ENCODE measurements at places on chromosomes 6 and 20.

- no peak for DNase-seq
These were observed 25.8 kb downstream of the BCAS4 start for GRCh38 chr20:50820515-50821256.

DNA sequence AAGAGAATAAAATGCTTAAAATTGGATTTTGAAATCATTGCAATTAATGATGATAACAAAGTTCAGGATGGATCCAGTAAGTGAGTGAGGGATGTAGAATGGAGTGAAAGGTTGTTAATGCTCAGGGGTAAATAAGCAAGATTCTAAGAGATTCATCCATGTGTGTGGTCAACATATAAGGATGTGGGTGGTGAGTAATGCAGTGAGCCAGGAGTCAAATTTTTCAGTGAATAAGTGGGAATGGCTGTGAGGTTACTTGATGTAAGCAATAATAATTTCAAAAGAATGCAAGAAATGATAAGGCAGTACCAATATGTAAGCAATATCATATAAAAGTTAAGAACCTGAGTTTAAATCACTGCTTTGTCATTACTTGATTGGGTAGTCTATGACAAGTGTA is 207.5 kb upstream of the ADGRB3 start:
- no peak for DNase-seq

DNA sequence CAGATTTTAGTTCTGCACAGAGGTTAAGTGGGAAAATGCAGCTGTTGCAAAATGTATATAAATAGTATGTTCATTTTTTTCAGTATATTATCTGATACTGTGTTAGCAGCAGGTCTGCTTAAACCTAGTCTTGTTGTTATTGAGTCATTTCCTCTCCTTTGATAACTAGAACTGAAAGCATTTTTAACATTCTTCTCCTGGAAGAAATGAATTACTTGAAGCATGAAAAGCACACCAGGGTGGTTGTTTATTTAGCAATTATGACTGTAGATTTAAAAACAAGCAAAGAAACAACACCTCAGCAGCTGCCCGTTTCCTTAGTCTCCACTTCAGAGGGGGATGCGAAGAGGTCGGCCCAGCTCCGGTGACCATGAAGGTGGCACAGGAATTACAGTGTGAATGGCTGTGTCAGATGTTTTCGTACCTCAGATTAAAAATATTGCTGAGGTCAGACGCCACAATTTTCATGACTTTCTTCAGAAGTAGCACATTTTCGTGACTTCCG is 53.5 kb downstream of the GOPC start:
- DNase-seq = no peak

DNA sequence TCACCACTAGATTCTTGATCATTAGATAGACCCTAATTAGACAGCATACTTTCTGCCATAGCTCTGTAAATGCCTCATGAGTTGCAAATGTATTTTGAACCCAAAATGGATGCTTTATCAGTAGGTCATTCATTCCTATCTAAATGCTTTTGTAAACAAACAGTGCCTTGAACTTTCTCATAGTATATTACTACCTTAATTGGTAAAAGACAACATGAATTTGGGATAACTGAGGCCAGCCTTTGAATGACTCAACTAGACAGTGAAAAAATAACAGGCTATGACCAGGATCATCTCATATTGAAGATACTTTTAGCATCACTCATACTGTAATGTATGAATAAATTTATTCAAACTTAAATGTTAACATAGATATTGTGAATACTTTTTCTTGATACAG is 37.0 kb upstream of the PRL start:
- no peak for DNase-seq

DNA sequence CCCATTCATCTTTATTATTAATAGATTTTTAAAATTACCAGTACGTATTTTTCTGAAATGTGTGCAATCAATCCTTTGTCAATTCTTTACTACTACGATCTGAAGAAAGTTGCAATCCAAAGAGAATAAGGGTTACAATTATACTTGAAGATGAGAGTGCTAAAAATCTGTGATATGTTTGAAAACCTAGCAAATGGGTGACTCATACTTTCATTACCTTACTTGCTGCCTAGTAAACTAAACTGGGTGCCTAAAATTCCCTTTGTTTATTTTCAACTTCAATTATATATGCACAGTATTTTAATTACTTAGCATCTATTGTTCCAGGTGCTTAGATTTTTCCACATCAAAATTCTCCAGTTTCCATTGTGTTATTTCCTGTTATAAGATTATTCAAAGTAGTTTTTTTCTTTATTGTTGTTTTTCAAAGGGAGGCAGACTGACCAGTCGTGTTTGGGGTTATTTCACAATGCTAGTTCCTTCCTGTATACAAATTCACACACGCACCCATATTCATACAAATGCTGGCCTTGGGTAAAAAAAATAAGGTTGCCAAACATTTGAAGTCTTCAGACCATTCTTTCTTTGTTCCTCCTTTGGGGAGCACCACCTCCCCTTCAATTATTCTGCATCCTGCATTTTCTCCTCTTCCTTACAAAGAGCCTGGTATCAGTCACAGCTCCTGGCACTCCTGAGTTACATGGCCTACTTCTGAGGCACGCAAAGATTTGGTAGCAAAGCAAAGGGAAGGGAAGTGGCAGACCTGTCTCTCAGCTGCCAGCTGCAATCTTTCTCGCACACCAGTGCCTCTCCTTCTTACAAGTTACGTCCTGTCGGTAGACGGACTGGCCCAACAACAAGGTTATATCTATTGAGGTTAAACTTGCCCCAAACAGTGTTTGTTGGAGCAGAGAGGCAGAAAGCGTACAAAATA is 16.2 kb upstream of the FAM135A start:
- DNase-seq = no peak

DNA sequence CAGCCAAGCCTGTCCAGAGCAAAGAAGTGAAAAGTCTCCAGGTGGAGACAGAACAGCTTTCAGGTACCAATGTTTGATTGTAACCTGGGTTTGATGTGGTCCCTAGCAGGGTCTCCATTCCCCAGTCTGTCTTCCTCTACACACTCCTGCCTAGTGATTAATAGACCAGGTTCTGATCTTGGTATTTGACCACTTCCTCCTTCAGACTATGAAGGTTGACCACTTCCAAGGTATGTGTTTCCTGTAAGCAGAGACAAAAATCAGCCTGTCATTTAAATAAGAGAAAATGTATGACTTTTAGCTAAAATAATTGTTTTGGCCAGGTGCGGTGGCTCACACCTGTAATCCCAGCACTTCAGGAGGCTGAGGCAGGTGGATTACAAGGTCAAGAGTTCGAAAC is 41.8 kb upstream of the TOP1 start:
- no peak for DNase-seq

GRCh38 chr20:20741087-20742045 is 28.9 kb upstream of the RALGAPA2 start:
- DNase-seq = no peak

DNA sequence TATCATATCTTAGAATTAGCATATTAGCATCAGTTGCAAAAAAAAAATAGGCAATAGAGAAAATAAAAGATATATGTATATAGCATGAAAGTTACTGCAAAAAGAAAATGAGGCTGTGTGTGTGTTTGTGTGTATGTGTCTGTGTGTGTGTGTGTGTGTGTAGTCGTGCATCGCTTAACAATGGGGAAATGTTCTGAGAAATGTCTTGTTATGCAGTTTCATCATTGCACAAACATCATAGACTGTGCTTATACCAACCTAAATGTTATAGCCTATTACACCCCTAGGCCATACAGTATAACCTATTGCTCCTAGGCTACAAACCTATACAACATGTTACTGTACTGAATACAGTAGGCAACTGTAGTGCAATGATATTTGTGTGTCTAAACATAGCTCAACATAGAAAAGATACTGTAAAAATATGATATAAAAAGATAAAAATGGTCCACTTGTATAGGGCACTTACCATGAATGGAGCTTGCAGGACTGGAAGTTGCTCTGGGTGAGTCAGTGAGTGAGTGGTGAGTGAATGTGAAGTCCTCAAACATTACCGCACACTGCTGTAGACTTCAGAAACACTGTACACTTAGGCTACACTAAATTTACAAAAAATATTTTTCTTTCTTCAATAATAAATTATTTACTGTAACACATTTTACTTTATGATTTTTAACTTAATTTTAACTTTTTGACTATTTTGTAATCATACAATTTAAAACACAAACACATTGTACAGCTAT is 805.1 kb downstream of the KIF16B start:
- DNase-seq = no peak

DNA sequence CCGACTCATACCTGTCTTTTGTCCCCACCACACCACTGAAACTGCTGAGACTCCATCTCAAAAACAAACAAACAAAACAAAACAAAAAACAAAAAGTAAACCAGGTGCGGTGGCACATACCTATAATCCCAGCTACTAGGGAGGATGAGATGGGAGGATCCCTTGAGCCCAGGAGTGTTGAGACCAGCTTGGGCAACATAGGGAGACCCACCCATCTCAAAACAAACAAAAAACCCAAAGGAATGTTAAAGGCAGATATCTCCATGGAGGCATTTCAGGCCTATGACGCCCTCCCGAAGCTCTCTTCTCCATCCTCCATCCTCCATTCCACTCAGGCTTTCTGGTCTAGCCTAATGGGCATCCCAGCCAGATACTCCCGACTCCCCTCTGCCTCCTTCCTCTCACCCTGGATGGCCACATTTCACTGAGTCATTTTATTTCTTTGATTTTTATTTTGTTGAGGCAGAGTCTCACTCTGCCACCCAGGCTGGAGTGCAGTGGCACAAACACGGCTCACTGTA is 3.2 kb upstream of the SLC4A11 start:
- no peak for DNase-seq

DNA sequence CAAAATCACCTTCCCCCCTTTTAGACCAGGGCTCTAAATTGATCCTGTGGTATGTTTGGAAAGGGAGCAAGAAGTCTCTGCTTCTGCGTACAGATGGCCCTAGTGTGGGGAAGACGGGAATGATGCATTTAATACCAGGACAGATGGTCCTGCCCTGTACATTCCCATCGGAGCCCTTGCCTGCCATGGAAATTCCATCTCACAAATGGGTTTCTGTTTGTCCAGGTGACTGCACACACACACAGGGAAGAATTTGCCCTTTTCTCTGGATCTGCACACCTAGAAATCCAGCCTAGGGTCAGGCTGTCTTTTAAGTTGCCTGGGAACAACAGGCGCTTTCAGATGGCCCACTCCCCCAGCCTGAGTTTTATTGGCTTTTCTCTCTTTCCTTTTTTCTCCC is 1.3 kb downstream of the MAS1 start:
- DNase-seq = no peak

GRCh38 chr6:12403947-12404647 is 113.9 kb downstream of the EDN1 start:
- DNase-seq = no peak

- no peak for DNase-seq
These were observed 45.8 kb downstream of the TM9SF4 start for GRCh38 chr20:32155017-32155981.

- DNase-seq = no peak
These were observed 613.5 kb upstream of the CDH4 start for GRCh38 chr20:60638430-60639098.

- no peak for DNase-seq
These were observed 120.9 kb upstream of the SLC2A12 start for GRCh38 chr6:134173366-134173725.

GRCh38 chr20:64268174-64268573 is 12.6 kb downstream of the PCMTD2 start:
- no peak for DNase-seq

DNA sequence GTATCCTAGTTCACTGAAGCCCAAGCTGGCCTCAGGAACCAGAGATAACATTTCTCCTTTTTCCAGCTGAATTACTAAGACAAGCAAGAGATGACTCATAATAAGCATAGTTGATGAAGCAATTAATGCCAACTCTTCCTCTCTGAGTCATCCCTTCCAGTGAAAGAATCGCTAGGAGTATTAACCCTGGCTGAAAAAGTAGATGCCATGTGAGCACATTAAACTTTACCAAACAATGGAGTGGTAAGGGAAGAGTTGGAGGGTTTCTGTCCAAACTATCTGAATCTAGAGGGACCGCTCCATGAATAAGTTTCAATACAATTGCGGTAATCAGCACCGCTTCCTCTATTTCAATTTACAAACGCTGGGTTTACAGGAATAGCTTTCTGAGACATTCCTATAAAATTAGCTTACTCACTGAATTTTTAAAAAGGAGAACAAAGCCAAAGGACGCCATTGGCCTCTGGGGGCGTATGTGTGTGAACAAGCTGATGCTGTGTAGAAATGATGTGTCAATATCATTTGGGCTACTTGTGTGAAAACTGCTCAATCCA is 48.3 kb downstream of the ATXN1 start:
- no peak for DNase-seq

DNA sequence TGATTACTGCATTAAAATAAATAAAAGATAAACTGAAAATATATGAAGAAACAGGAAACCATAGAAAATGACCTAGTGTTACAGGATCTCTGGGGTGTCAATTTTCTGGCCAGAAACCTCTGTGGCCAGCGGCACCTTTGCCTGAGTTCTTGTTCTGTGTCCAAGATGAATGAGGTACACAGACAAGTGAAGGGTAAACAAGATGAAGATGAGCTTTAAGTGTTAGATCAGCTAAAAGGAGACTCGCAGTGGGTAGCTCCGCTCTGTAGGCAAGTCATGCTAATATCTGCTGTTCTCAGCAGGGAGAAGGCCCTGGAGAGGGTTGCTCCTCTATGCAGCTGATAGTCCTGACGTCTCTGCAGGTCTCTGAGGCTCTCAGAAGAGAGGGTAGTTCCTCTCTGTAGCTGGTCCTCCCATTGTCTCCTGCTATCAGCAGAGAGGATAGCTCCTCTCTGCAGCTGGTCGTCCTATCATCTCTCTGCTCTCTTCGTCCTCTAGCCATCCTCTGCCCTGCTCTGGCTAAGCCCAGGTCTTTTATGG is 35.9 kb upstream of the TBC1D22B start:
- DNase-seq = no peak
